NCI-H187 treated with DMSO at 0.1 percent for 48 hours (cell line): ENCODE measurements at places on chromosomes 16 and 17.
A peak's percentile ranks its signal among the peaks of the same experiment; 100 is the strongest.

DNA sequence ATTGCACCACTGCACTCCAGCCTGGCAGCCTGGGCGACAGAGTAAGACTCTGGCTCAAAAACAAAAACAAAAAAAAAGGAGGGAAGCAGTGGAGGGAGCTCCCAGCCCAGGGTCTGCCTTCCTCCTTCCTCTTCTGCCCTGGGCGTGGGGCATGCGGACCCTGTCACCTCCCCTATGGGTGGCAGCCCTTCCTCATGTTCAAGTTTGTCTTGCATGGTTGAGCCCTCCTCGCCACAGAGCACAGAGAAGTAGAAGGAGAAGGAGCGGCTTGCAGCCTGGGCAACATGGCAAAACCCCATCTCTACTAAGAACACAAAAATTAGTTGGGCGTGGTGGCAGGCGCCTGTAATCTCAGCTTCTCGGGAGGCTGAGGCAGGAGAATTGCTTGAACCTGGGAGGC, 21.4 kb upstream of the TIMP2 start:
- no peak for DNase-seq

GRCh38 chr17:32659419-32659842, 172.6 kb downstream of the CDK5R1 start:
- peak; percentile 2 for DNase-seq

DNA sequence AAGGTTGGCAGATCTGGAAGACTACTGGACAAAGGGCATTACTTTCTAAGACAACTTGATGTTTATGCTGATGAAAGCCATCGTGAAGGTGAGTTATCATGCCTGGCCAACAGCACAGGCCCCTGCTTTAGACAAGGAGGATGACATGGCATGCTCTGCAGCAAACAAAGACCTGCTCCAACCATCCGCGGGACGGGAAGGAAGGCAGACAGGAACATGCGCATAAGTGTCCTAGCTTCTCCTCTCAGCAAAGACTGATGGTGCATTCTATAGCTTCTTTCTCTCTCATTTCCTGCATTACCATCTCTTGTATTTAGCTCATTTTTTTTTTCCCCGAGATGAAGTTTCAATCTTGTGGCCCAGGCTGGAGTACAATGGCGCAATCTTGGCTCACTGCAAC, 5.4 kb downstream of the NPLOC4 start:
- DNase-seq = no peak

- DNase-seq = no peak
Measured at GRCh38 chr17:17749921-17750320, 68.7 kb downstream of the RAI1 start.

DNA sequence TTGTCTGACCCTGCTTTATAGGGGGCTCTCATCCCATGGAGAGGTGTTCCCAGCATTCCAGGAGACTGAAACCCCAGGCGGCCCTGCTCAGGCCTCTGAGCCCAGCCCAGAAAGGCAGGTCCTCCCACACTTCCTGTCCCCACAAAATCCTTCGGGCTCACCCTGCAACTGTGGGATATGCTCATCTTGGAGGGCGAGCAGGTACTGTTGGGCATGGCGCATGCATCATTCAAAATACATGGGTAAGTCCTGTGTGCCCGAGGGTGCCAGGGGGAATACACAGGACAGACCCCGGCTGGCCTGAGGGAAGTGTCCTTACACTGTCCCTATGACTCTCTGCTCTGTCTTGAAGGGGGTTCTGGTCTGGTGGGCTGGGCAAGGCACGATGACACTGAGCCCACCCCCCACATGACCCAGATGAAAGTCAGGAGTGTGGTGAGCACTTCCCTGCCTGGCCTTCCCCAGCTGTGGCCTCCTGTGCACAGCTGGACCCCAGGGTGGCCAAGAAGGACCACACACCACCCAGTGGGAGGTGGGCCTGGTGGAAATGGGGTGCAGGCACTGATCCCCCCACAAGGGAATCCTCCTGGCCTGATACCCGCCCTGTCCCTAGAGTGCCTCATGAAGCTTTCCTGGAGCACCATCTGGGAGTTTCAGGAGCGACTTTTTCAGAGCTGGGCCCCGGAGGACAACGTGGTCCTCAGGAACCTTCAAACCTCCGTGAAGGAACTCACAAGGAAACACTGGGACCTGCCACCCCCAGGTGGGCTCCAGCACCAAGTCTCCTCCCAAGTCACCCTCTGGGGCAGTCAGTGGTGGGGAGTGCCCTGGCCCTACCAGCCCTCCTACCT, 46.7 kb downstream of the USP22 start:
- no peak for DNase-seq

- no peak for DNase-seq
Measured at GRCh38 chr17:6100891-6101500, 30.8 kb downstream of the WSCD1 start.

- no peak for DNase-seq
Measured at GRCh38 chr17:54177606-54178308, 355.0 kb downstream of the KIF2B start.

DNA sequence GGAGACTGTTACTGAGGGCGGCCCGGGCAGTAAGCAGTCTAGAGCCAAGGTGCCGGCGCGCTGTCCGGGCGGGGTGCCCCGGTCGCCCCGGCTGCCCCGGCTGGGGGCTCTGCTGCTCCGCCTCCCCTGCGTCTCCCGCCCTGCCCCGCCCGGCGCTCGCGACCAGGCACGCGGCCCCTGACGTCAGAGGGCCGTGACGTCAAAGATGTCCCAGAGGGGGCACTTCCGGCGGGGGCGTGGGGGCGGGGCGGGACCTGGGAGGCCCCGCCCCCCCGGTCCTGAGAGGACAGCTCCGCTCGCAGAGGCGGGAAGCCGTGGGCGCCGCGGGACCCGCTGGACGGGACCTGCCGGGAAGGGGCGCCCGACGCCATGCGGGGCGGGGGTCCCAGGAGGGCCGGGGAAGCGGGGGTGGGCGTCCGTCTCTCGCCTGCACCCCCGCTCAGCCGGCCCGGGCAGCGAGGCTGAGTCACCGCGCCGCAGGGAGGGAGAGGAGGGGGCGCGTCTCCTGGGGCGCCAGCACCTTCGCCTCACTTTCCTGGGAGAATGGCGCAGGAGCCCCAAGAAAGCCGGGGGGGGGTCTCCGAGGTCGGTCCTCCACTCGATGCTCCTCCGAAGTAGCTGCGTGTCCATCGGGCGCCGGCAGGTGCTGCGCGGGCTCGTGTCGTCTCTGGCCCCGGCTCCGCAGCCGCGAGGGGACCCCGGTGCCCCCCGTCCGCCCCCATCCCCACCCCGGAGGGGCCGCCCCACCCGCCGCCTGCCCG, 4.4 kb upstream of the HIC1 start:
- DNase-seq = no peak

DNA sequence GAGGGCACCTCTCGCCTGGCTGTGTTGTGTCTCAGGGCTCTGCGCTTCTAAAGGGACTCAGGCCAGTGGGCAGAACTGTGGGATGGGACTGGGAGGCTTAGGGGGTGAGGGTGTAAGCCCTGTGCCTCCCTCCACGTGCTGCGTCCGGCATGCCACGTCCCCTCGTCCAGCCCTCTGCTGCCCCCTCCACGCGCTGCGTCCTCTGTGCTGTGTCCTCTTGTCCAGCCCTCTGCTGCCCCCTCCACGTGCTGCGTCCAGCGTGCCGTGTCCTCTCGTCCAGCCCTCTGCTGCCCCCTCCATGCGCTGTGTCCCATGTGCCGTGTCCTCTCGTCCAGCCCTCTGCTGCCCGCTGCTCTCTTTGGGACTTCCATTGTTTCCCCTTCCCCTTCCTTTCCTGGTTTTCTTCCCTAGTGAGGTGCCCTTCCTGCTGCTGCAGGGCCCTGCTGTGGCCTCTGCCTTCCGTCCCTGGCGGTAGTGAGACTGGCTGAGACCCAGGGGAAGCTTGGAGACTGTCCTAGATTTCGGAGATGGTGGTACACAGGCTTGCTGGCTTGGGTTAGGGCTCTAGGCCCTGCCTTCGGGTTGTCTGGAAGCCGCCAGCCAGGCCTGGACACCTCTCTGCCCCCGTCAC, 6.4 kb upstream of the ZNF750 start:
- no peak for DNase-seq

GRCh38 chr17:1878419-1879121, 48.8 kb downstream of the RPA1 start:
- no peak for DNase-seq

- no peak for DNase-seq
Measured at GRCh38 chr17:50157891-50158290, 7.4 kb upstream of the PPP1R9B start.

DNA sequence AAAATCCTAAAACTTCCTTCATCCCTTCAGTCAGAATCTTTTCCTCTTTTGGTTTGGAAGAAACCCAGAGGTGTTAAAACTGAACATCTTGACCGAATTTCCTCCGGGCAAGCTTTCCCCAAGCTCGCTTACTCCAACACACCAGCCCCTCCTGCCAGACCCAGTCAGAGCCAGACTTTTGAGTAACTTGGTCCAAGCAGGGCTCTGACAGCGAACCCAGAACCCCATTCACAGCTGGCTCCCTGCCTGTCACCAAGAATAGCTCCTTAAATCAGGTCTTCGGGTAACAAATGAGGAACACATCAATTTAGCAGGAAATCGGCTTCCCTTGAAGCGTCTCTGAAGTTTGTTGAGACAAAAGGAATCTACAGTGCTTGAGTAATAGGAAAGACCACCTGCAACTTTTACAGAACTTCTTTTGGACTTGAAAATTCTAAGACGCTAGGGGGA, 27.3 kb downstream of the GAS7 start:
- no peak for DNase-seq

DNA sequence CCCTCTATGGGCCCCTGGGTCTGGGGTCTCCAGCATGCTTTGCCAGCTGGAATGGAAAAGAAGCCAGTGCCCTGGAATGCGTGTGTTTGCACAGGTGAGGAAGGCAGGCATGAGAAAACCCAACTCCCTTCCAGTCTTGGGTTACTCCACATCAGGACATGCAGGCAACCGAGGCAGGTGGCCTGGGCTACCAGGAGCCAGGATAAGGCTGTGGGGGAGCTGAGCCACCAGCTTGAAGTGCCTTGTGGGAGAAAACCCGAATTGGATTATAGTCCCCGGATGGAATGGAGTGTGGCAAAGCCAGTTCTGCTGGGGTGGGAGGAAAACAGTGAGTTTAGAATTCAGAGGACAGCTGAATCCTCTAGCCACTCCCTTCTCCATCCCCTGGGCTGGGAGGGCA, 7.2 kb downstream of the SRCIN1 start:
- DNase-seq = peak; percentile 65

DNA sequence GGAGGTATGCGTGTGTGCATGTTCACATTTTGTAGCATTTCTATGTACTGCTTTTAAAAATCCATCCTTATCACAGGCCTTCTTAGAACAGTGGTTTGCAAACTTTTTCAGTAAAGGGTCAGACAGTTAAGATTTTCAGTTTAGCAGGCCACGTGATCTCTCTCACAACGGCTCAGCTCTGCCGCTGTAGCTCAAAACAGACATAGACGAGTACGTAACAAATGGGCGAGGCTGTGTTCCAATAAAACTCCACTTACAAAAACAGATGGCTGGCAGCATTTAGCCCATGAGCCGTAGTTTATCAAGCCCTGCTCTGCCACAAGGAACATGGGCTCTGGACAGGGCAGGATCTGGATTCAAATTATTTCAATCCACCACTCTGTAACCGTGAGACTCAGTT, 141.8 kb downstream of the XYLT1 start:
- DNase-seq = no peak

- no peak for DNase-seq
Measured at GRCh38 chr17:32461853-32462617, 17.7 kb downstream of the PSMD11 start.

DNA sequence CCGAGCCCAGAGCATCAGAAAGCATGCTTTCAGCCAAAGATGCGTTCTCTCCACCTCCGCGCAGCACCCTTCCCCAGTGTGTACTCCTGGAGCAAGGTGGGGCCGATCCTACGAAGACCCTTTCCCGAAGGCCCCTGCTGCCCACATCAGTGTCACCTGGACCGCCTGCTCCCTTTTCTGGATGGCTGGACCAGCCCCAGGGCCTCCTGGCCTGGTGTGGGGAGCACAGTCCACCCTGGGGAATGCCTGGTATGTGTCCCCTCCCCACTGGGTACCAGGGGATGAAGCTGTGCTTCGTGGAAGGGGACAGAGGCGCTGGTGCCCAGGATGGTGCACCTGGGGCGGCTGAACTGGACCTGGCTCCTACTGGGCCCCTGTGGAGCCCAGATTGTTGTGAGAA, 173.8 kb downstream of the SEC14L1 start:
- no peak for DNase-seq

- no peak for DNase-seq
Measured at GRCh38 chr17:4221899-4222659, 41.7 kb downstream of the ANKFY1 start.

DNA sequence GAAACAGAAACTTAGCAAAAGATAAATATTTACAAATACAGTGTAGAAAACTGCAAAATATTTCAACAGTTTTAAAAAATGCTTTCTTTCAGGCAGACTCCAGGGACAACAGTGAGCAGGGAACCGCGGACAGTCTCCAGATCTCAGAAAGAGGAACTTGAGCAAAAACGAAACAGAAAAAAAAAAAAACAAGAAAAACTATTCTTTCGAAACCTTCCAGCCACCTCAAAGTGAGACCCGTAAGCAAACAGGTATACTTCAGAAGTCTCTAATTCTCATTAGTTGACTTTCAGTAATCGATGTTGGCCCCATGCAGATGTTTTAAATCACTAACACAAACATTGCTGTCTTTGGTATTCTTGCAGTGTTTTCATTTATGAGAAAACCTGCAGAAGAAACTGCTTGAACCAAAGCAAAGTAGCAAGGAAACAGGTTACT, 15.7 kb upstream of the CCL1 start:
- DNase-seq = no peak

GRCh38 chr16:57884655-57885133, 82.4 kb upstream of the KIFC3 start:
- no peak for DNase-seq

GRCh38 chr17:46949291-46950174, 26.6 kb downstream of the GOSR2 start:
- DNase-seq = no peak

DNA sequence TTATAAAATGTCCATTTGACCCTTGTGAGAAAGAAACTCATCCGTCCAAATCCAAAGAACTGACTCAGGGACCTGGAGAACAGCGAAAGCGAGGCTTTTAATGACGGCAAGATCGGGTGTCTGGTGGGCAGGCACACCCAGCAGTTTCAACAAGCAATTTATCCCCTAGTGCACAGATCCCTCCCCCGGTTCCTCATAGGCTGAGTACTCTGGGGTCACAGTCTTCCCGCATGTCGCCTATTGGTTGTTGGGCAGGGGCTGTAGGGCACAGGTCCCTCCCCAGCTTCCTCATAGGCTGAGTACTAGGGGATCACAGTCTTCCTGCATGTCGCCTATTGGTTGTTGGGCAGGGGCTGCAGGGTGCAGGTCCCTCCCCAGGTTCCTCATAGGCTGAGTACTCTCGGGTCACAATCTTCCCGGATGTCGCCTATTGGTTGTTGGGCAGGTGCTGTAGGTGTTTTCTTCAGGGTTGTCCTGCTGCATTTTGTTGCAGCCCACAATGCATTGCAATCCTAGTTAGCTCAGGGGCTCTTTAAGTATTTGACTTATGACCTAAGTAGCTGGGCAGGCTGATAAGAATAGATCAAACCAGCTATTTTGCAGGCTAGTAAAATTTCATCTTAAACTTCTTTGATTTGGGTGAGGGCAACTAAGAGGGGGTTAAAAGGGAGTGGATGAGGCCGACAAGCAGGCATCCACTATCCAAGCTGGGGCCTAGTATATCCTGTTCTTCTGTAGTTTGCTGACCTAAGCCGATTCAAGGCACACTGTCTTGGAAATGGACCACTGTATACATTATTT, 3.6 kb upstream of the UTS2R start:
- no peak for DNase-seq
